ENCODE measurements at places on chromosomes 6 and 20.

DNA sequence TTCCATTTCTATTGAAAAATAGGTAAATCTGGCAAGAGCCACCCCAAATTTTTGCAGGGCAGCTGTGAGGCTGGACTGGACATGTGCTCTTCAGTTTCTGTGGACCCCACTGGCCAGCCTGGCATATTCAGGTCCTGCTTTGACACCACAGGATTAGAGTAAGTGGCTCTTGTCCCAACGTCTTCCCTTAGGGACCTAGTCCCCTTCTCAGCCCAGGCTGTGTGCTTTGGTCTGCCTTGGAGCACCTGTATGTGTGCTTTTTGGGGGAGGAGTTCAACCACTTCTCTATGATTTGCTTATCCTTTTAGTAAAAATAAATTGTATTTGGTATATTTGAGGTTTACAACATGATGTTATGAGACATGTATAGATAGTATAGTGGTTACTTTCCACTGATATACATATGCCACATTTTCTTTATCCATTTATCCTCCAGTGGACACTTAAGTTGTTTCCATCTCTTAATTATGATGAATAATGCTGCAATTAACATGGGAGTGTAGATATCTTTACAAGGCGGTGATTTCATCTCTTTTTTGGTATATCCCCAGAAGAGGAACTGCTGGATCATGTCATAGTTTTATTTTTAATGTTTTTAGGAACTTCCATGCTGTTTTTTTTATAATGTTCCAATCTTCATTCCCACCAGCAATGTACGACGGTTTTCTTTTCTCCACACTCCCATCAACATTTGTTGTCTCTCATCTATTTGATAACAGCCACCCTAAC lies 167.8 kb upstream of the UST start:
- DNase-seq, result no peak

- DNase-seq, result no peak
Measured at GRCh38 chr20:14599613-14600012, 262.2 kb upstream of the FLRT3 start.

DNA sequence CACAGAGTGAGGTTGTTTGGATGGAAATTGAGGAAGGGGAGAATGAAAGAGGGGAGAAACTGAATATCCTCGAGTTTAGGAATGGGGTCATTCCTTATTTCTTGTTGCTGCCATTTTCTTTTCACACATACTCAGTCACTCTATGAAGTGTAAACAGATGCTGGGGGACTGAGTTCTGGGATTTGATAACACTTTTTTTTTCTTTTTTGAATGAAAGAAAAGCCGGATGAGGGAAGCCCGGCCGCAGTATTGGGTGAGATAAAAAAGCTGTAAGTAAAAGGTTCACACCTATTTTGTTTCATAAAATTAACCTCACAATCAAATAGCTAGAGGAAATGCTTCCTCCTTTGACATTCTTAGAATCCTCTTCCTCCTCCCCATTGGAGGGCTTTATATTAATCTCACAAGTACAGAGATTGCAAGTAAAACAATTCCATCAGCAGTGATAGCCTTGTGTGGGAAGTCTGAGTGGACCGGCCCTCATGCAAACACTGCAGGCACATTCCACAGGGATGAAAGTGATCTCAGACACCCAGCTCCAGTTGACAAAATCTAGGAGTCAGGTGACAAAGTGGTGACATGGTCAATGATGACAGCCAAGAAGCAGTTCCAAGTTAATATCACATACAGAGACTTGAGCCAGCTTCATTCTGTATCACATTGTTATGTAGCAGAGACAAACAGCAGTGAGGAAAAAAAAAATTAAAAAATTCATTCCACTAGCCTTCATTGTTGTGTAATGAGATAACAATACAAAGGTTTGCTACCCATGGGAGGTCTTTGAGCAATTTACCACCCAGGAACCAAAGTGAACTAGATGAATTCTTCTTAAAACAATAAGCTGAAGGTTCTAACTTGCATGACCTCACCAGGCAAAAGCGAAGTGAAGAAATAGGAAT lies 391.1 kb upstream of the HSF2 start:
- DNase-seq, result no peak

GRCh38 chr20:33667245-33667675 lies 517 bp downstream of the ACTL10 start:
- DNase-seq, result no peak

- DNase-seq, result no peak
Measured at GRCh38 chr6:42766163-42766670, 15.6 kb upstream of the BICRAL start.

GRCh38 chr6:107369493-107369892 lies 89.9 kb downstream of the PDSS2 start:
- no peak for DNase-seq

DNA sequence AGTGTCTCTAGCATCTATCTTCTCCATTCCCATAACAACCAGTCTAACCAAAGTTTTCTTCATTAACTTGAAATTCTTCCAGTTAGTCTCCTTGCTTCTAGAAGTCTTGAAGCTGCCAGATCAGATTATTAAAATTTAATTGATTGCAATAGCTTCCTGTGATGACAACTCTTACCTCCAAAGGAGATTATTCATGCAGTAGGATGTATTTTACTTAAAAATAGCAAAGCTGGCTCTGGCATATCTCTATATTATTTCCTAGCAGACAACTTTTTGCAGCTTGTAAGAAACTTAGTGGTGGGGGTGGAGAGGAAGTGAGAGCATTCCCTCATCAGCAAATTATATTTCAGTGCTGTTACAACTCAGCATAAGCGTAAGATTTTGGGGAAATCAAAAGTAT lies 290.4 kb downstream of the GRIK2 start:
- no peak for DNase-seq

DNA sequence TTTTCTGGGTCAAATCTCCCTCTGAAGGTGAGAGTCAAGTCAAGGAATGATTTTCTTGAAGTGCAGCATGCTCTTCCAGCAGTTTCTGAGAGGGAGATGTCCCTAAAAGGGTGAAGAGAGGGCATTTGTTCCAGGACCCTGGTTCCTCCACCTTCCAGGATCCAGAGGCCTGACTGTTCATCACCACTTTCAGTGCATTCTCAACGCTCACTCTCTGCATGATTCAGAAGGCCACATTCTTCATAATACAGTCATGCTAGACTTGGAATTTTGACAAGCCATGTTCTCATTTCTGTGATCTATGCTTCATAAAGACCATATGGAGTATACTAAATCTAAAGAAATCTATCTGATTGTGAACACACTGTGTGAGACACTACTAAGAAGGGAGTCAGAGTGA lies 85.1 kb downstream of the PDE7B start:
- DNase-seq, result no peak

DNA sequence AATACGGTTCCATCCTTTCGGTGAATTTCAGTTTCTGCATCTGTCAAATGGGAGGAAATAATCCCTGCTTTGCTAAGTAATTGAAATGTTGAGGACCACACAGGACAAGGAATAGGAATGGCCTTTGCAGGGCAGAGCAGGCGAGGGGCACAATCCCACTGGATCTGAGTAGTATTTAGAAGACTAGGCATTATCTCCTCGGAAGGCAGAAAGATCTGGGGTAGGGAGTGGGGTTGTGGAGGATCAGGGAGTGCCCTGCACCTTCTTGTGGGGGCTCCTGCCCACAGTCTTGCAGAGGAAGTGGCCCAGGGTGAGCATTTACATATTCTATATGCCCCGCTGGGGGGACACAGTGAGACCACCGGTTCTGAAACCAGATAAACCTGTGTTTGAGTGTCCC lies 87.1 kb upstream of the SIRPA start:
- no peak for DNase-seq

GRCh38 chr6:89372506-89372901 lies 20.0 kb upstream of the UBE2J1 start:
- DNase-seq, result no peak

GRCh38 chr20:48115502-48115901 lies 330.2 kb upstream of the SULF2 start:
- DNase-seq, result no peak

DNA sequence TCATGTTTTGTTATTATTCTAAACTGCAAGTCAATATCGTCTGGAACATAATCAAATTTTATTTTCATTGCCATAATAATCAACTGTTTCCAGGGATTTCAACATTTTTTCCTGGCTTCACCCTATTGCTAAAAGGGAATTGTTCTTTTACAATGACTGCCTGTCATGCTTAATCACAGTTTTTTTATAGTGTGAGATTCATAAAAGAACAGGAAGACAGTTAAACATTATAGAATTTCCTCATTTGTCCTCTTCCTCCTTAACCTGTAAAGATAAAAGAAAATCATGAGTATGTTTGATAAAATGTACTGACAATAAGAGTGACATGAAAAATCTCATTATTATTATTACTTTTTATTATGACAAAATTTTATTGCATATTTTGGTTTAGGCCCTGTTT lies 73.3 kb upstream of the CENPW start:
- no peak for DNase-seq

GRCh38 chr6:139149383-139149782 lies 14.5 kb downstream of the HECA start:
- no peak for DNase-seq

- no peak for DNase-seq
Measured at GRCh38 chr20:59299945-59300332, 472 bp upstream of the EDN3 start.

DNA sequence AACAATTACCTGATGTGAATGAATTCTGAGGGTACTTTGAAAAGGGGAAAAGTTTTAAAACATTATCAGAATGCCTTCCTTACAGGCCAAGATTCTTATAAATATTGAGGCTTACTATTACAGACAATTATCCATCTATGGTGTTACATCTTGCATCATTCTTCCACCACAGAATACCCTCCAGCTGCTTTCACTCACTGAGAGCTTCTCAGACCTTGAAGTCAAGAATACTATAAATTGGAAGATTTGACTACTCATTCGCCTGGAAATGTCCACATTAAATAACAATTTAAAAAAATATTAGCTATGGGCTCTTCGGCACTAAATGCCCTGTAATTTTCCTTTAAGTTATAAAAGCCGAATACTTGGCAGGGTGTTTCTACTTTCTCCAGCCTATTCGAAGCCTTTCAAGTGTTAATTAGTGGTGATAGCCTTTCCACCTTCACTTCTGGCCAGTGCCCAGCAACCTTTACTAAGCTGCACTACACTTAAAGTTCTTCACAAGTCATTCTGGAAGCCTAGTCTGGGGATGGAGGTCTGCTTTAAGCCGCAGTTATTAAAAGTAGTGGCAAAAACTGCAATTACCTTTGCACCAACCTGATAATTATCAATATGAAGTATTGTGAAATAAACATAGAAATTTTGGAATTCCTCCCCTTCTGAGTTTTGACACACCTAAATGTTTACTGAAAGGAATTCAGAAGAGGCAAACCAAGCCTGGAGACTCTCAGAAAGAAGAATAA lies 100.9 kb downstream of the BMP5 start:
- no peak for DNase-seq

GRCh38 chr6:145836170-145836569 lies 21.6 kb upstream of the FBXO30 start:
- no peak for DNase-seq

DNA sequence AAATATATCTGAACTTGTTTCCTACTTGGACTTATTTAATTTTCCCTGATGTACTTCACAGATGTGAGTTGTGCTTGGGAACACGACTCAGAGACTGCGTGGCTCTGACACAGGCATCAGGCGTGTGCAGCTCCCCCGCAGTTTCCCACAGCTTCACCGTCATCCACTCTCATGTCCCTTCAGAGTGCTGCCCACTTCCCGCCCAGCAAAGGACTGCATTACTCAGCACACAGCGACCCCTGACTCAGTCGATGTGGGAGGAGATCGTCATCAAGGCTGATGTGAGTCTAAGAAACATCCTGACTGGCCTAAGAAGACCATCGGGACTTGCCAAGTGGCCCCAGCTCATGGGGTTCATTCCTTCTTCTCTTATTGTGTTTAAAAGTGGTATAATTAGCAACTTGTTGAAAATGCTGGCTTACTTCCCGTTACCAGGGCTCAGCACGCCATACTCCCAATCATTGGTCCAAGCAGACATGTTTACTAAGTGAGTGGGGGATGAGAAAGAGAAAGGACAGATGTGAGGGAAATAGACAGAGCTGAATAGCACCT lies 539.4 kb upstream of the JARID2 start:
- no peak for DNase-seq

GRCh38 chr20:15865553-15865952 lies 707.7 kb downstream of the KIF16B start:
- DNase-seq, result no peak

DNA sequence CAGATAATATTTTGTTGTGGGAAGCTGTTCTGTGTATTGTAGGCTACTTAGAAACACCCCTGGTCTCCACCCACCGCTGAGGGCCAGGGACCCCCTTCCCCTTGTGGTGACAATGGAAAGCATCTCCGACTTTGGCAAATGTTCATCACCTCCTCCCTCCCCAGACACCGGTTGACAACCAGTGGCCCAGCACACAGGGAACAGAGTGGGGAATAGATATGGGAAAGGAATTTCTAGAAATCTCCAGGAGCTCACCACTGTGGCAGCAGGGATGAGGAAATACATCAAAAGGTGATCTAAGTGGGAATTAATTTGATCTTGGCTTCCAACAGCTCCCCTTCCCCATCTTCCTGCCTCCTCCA lies 257.3 kb upstream of the FOXQ1 start:
- DNase-seq, result no peak

DNA sequence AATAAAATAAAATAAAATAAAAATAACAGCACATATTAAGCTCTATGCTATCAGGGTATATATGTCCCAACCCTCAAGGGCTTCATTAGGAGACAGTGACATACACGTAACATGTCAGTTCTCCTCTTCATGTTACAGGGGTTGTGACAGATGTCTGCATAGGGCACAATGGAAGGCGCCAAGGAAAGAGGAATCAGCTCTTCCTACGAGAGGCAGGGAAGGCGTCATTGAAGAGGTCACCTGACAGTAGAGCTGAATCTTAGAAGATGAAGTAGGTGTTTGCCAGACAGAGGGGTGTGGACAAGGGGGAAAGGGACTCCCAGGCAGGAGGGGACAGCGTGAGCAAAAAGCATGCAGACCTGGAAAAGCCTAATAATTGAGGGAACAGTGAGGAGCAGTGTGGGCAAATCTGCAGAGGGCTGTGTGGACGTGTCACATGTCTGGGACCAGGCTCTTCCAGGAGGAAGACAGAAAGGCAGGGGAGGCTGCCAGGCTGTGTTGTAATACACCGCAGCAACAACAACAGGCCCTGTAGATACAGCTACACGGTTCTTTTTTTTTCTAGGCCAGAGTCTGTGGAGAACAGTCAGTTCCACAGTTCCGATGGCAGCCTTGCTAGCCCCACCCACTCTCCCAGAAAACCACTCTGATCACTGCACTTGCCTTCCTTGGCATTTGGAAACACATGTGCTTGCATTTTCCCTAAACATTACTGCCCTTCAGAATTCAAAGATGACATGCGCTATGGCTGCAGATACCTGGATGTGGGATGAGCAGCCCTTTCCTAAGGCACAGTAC lies 2.5 kb upstream of the FKBP5 start:
- DNase-seq, result no peak

DNA sequence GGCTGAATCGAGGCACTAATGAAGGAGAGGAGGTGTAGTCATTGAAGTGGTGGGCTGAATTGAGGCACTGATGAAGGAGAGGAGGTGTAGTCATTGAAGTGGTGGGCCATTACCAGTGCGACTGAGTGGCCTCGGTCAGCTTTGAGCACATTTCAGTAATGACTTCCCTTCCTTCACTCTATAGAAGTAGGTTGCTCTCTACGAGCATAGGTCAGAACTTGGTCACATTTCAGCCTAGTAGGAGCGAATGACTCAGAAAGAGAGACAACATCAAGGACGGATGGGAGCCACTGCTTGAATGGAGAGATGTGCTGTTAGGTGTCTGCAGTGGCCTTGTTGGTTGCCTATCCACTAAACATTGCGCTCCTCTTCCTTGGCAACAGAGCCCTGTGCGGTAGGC lies 39.5 kb downstream of the ZDHHC14 start:
- DNase-seq, result no peak

Measured in stimulated activated CD8-positive, alpha-beta memory T cell treated with anti-CD3 and anti-CD28 coated beads, Interleukin-7, amount 100 ng/mL, for 1 hour (primary cell).